Activated CD4-positive, alpha-beta T cell treated with anti-CD3 and anti-CD28 coated beads for 1 hour (primary cell): ENCODE measurements at places on chromosomes 16 and 17.

DNA sequence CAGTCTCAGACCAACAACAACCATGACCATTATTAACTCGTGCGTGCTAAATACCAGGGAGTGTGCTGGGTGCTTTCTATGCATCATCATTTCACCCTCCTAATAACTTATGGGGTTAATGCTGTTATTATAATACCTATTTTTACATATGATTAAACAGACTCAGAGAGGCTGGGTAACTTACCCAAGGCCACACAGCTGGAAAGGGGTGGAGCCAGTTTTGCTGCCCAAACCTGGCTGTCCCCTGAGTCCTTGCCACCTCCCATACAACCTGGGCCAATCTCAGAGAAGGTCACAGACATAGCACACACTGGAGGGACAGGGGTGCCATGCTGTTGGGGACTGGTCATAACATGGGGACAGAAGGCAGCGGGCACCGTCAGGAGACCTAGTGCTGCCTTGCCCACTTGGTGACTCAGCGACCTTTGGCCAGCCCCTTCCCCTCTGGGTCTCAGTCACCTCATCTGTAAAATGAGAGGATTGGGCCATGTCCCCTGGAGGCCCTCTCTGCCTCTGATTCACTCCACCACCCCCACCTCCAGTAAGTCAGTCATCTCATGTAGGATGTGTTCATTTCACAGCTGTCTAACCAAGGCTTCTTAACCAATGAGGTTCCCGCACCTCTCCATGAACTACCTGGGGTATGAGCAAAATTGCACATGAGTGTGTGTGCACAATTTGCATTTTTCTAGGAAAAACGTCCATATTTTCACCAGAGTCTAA lies 11.4 kb upstream of the FADS6 start:
- DNase-seq: no peak

DNA sequence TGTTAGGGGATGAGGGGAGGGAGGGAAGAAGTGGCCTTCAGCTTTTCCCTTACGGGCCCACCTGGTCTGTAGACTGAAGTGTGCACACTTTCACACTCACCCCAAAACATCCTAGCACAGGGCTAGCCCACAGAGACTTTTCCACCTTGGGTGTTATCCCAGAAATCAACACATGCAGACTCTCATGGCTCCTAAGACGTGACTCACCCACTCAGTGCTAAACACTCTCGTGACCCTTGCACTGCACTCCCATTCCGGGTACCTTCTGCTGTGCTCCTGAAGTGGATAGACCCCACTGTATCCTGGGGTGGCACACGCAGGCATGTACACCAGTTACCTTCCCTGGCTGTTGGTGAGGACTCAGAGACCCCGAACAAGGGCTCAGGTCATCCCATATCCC lies 23.0 kb upstream of the ABCC3 start:
- no peak for DNase-seq

GRCh38 chr16:67027046-67027445 lies 1.9 kb upstream of the CBFB start:
- DNase-seq: no peak

DNA sequence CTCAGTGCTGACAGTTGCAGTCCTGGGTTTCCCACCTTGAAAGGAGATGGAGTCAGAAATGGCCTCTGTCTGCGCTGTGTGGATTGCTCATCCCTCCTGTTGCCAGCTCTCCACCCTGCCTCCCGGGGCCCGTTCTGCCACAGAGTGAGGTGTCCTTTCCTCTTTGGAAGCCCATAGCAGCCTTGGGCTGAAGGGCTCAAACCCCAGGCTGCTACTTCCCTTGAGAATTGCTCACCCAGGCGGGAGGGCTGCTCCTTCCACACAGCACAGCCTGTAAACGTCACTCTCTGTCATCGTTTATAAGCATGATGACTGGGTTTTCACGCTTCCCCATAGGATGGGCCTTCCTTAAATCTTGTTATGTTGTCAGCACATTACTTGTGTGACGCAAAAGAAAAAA lies 62.7 kb downstream of the FOXK2 start:
- DNase-seq: no peak

DNA sequence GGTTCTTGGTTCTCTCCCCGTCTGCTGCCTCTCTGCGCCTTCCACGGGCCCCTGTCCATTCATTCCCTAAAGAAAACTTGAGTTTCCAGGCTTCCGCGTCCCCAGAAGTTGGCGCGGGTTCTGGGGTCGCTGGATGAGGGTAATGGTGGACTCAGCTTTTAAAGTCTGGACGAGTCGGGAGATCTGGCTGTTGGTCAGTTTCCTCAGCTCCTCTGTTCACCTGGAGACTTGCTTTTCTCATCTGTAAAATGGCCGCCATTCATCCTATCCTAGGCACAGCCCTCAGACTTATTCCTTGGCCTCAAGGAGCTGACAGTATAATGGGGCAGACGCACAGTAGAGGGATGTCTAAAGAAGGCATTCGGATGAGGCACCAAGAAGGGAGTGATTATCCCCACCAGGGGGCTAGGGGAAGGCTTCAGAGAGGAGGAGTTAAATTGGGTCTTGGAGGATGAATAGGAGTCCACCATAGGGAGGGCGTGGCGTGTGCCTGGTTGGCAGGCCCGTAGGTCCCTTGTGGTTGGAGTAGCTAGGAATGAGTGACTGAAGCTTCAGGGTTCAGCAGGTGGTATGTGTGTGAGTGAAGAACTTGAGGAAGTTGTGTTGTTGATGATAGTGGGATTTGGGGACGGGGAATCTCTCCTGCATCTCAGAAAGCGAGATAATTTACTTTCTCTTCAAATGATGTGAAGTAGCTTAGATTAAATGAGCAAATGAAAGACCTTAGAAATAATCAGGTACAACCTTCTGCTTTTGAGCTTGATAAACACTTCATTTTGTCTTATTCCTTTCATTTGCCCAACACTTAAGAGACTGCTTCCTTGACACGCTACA lies 652 bp downstream of the VPS35L start:
- no peak for DNase-seq

GRCh38 chr16:89921702-89922476 lies 1.3 kb upstream of the TUBB3 start:
- DNase-seq: no peak

- no peak for DNase-seq
These were observed 57.4 kb downstream of the HS3ST3A1 start for GRCh38 chr17:13544292-13544691.

- no peak for DNase-seq
These were observed 7.6 kb upstream of the ALOX15B start for GRCh38 chr17:8031261-8031661.

- DNase-seq: no peak
These were observed 28.0 kb upstream of the LITAF start for GRCh38 chr16:11614587-11615175.

- no peak for DNase-seq
These were observed 43.2 kb downstream of the CLEC16A start for GRCh38 chr16:10987361-10988163.

DNA sequence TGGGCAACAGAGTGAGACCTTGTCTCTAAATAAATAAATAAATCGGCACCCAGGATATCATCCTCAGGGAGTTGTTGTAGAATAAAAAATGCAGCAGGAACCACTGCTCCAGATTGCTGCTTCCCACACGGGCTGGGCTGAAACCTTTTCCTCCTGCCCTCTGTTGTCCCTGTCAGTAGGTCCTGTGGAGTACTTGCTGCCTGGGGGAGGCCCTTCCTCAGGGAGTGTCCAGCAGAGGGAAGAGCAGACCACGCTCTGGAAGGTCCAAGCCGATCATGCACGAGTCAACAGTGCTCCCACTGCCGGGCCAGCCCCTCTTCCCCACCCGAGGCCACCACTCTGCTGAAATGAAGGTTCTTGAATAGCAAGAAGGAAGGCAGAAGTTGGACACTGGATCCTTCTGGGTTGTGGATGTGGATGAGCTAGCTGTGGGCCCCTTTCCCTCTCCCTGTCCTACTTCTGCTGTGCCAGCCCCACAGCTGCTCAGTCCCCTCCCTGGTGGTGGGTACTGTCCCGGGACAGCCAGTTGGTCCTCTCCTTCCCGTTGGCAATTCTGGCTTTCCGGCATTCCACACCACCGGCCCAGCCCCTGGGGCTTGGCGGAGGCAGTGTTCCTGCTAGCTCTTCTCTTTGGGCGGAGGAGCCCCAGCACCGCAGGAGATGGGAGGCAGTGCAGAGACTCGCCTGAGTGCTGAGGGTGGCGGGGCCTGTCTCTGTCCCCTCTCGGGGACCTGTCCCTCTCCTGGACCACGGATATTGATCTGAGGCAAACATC lies 10.8 kb downstream of the CDK5R1 start:
- no peak for DNase-seq

GRCh38 chr17:17591355-17592298 lies at the start of gene PEMT:
Gene PEMT (minus strand): TSS chr17:17591708. CDS start chr17:17591626, 82 bp downstream.
- peak; percentile 89 for DNase-seq

DNA sequence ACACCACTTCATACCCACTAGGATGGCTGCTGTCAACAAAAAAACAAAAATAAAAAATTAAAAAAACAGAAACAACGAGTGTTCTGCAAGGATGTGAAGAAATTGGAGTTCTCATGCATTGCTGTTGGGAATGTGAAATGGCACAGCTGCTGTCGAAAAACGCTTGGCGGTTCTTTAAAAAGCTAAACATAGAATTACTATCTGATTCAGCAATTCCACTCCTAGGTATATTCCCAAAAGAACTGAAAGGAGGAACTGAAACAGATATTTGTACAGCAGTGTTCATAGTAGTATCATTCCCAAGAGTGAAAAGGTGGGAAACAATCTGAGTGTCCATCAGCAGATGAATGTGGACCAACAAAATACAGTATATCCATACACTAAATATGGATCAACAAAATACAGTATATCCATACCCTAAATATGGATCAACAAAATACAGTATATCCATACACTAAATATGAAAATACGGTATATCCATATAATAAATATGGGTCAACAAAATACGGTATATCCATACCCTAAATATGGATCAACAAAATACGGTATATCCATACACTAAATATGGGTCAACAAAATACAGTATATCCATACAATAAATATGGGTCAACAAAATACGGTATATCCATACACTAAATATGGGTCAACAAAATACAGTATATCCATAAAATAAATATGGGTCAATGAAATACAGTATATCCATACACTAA lies 8.7 kb downstream of the METTL16 start:
- DNase-seq: no peak

DNA sequence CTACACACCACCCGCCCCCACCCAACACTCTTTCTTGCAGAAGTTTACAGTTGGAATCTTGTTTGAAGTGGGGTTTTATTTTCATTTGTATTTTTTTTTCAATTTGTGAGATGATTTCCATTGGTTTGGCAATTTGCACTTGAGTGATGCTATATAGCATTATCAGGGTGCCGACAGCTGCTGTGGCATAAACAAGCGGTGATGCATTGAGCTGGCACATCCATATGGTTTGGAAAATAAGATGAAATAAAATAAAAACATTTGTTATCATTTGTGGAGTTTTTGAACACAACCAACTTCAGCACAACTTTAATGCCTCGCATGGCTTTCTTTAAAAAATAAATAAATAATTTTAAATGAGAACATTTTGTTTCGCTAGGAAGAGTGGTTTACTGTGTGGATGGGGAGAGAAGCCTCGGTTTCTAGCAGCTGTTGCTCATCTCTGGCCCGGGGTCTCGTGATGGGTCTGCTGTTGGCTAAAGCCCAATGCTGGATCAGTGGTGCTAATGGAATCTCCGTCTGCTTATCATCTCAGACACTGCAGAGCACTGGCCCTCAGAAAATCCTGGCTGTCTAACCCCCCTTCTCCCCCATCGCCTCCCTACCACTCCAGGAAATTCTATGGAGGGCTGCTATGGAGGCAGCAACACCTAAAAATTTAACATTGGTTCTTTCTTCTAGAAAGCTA lies 192.3 kb upstream of the MAF start:
- DNase-seq: no peak

GRCh38 chr16:57111420-57111819 lies 19.0 kb downstream of the CPNE2 start:
- no peak for DNase-seq

DNA sequence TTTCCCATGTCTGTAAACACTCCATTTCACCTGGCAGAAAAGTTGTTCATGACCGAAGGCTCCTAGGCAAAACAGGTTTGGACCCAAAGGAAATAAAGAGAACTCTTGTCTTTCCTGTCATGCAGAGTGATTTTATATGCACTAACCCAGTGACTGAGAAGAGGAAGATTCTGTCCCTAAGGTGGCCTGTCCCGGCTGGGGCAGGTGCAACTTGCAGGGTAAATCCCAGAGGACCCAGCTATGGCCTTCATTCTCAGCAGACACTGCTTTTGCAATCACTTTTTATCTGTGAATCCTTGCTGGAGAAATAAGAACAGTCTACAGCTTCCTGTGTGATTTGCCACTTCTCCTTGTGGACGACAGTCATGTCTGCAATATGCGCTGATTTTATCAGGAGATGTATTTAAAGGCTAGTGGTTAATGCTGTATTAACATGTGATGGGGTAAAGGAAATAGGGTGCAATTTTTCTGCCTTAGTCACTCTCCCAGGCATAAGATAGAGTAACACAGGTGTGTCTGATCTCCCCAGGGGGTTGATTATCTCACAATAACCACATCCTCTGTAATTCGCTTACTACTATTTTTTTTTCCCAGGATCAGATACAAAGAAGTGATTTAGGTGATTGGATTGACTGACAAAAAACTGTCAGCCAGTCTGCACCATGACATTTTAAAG lies 696.8 kb upstream of the SOX9 start:
- no peak for DNase-seq

GRCh38 chr17:32567086-32567485 lies 80.3 kb downstream of the CDK5R1 start:
- DNase-seq: no peak

DNA sequence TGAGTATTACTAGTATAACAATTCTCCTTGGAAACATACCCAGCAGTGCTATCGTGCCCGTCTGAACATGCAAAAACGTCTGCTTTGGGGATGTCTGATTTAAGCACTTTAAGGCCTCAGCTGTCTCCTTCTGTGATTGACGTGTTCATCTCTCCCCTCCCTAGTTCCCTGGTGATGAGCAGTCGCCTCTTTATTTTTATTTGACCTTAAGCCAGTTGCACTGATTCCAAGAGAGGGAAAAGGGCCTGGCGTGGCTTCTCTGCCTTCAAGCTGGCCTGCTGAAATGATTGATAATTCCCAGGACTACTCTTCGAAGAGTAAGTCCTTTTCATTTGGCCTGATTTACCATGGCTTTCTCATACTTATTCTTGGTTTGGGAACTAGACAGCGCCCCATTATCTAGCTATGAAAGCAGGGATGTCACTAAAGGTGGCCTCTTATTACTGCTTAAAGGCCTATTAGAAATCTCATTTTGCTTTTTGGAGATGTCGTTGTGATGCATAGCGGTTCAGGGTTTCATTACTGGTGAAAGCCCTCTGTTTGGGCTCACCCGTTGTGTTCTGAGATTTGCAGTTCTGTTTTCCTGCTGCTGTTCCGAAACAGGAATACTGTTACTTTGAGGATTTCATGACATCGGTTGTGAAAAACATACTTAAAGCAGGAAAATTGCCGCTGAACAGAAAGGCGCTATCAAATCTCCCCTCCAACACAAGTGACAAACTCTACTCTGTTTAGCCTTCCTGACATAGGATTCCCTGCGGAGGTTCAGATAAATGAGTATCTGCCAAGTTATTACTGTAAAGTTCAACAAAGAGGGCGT lies 65.5 kb downstream of the IQCK start:
- DNase-seq: no peak
